Omental fat pad (tissue), 4 donors: ENCODE measurements at places on chromosomes 16 and 17. TPM values are rescaled to one million over a fixed set of nuclear protein-coding genes. Genes with fewer than 3 reads are reported as not detected.

Gene PYDC1
- not detected for total RNA-seq

Gene IRX6
- 12.8 TPM for total RNA-seq

Gene BAHCC1
- total RNA-seq = 5.8 TPM

Gene GNG13
- not detected for total RNA-seq

- no peak for DNase-seq
Measured at GRCh38 chr16:85872734-85873133, 26.2 kb upstream of the IRF8 start.

DNA sequence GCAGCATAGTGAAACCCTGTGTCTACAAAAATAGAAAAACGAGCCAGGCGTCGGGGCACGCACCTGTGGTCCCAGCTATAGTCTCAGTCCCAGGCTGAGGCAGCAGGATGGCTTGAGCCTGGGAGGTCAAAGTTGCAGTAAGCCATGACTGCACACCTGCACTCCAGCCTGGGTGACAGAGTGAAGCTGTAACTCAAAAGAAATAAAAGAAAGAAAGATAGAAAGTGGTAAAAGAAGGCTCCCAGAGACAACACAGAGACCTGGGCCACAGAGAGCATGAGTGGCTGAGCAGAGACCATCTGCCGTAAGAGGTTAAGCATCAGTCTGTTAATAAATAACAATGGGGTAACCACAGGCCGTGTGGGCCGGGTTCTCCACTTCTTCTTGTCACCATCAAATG is 15.3 kb upstream of the HEXD start:
- no peak for DNase-seq

DNA sequence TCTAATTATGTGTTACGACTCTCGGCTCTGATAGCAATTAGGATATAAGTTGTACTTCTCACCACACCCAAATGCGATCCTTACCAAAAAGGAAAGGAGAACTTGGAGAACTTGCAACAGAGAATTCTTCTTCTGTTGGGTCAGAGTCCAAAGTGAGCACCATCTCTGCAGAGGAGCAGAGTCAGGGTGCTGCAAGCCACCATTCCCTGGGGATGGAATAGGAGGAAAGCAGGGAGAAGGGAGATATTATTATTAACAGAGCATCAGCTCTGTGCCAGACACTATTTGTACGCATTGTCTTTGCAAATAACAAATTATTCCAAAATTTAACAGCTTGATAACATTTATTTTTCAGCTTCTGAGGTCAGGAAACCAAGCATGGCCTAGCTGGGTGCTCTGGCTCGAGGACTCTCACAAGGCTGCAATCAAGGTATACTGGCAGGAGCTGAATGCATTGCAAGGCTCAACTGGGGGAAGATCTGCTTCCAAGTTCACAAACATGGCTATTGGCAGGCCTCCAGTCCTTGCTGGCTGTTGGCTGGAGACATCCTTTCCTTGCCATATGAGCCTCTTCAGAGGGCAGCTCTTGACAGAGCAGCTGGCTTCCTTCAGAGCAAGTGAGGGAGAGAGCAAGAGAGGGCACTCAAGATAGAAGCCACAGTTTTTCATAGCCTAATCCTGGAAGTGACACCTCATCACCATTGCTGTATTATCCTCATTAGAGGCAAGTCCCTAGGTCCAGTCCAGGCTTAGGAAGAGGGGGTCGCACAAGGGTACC is 296.2 kb upstream of the CDH5 start:
- DNase-seq = no peak

- DNase-seq = no peak
Measured at GRCh38 chr17:78923660-78924453, 1.3 kb downstream of the TIMP2 start.

DNA sequence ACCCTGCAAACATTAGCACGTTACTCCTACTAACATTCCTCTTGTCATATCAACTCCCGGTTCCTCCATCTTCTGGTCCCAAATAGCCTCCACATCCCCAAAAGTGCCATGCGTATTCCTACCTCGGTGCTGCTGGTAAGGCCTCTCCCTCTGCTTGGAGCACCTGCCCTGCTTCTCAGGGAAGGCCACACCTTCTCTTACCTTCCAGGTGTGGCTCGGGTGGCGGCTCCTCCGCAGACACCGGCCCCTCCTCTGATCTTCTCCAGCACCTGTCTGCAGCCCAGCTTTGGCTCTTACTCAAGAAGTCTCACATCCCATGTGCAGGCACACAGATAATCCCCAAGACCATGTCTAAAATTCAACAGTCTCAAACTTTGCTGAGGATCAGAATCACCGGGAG is 92.3 kb downstream of the GAS7 start:
- peak; percentile 9 for DNase-seq

DNA sequence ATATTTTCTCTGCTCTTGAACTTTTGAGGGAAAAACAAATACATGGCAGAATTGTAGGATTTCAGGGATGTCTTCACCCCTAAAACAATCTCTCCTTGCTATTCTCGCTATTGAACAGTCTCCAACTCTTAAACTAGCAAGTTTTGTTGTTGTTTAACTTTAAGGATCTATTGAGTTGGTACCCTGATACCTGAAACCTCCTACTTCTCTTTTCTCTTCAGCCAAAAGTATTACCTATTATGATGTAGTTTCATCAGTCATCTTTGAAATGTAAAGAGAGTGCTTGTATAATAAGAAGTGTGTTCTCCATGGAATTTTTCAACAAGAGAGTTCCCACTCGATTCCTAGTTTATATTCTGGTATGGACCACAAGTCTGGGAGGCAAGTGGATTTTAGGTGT is 211.6 kb upstream of the TBX2 start:
- no peak for DNase-seq

DNA sequence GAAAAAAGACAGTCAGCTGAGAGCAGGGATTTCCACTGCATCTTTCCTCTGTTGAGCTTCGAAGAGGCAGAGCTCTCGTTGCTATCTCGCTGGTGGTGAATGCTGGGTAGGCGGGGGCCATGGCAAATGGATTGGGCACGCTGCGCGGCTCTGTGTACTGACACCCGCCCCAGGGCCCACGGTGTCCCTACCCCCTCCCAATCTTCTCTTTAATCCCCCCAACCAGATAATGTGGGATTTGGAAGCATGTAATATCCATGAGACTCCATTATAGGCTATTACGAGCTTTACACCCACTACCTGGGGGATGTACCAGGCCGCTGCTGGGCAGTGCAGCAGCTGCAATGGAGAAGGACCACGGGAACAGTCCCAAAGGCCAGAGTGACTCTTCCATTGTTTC is 8.3 kb downstream of the PIPOX start:
- no peak for DNase-seq

GRCh38 chr16:87458424-87458915 is 34.4 kb downstream of the ZCCHC14 start:
- DNase-seq = no peak
